ENCODE measurements at places on chromosomes 6 and 20. TPM values are rescaled to one million over a fixed set of nuclear protein-coding genes. Genes with fewer than 3 reads are reported as not detected.

The GSTA2 gene
- not detected for total RNA-seq

The CDC40 gene
- 20.5 TPM for total RNA-seq

The PRKN gene
- total RNA-seq, result 2.7 TPM

The RBBP9 gene
- 14.0 TPM for total RNA-seq

The CSNK2B gene
- 114 TPM for total RNA-seq

The BHLHE23 gene
- total RNA-seq, result not detected

The COL21A1 gene
- total RNA-seq, result 15.6 TPM

The SYCP2 gene
- total RNA-seq, result 1.9 TPM

The CNR1 gene
- 21.6 TPM for total RNA-seq

The CST7 gene
- total RNA-seq, result 9.6 TPM

The CRIP3 gene
- 0.90 TPM for total RNA-seq

The PRPH2 gene
- 1.2 TPM for total RNA-seq

The NT5E gene
- 15.3 TPM for total RNA-seq

The PTK6 gene
- 4.9 TPM for total RNA-seq

The TRIM10 gene
- not detected for total RNA-seq

The IRF4 gene
- 3.7 TPM for total RNA-seq

The CRISP2 gene
- not detected for total RNA-seq

The VGLL2 gene
- not detected for total RNA-seq

The C20orf96 gene
- 8.8 TPM for total RNA-seq

The COL11A2 gene
- 1.2 TPM for total RNA-seq

The AMD1 gene
- total RNA-seq, result 61.7 TPM

The PDE10A gene
- total RNA-seq, result 6.0 TPM

The PPP1R16B gene
- 22.1 TPM for total RNA-seq

The TOMM34 gene
- total RNA-seq, result 16.0 TPM

The FLRT3 gene
- total RNA-seq, result 71.2 TPM

The GSTA3 gene
- total RNA-seq, result not detected

All from upper lobe of right lung (tissue), 1 donor.